ENCODE measurements at places on chromosomes 6 and 20.

DNA sequence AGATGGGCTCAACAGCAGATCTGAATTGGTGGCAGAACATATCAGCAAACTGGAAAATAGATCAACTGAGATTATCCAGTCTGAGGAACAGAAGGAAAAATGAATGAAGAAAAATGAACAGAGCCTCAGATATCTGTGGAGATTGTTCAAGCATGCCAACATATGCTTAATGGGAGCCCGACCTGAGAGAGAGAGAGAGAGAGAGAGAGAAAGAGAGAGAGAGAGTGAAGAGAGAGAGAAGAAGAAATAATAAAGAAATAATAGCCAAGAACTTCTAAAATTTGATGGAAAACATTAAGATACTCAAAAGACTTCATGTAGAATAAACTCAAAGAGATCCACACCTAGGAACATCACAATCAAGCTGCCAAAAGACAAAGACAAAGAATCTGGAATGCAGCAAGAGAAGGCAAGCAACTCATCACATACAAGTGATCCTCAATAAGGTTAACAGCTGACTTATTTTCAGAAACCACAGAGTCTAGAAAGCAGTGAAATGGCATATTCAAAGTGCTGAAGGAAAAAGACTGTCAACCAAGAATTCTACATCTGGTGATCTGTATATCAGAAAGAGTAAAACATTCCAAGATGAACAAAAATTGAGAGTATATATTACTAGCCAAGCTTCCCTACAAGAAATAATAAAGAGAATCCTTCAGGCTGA is 97.2 kb downstream of the MYLK4 start:
- no peak for DNase-seq

GRCh38 chr20:1298888-1299511 is 29.9 kb downstream of the SDCBP2 start:
- DNase-seq, result no peak

GRCh38 chr6:16480763-16481560 is 242.6 kb downstream of the GMPR start:
- DNase-seq, result no peak

DNA sequence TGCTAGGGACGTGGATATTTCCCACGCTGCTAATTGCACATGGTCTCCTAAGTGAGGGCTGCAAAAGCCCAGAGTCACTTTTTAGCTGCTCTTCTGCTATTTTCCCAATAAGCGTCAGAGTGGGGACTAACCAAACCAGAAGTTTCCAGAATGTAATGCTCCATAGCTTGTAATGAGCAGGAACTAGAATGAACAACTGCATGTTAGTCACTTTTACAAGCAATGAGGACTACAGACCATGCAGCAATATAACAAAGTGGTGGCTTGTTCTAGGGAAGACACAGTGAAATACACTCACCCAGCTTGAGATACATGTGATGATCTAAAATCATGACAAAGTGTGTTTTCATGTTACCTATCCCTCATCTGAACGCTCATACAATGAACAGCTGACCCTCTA is 314.1 kb upstream of the SGK1 start:
- no peak for DNase-seq

- no peak for DNase-seq
These were observed 4.6 kb upstream of the LSM14B start for GRCh38 chr20:62117658-62118057.

- DNase-seq, result no peak
These were observed 32.5 kb downstream of the SUN5 start for GRCh38 chr20:32971703-32972161.

- no peak for DNase-seq
These were observed 38.6 kb upstream of the NOL4L start for GRCh38 chr20:32623667-32624157.

DNA sequence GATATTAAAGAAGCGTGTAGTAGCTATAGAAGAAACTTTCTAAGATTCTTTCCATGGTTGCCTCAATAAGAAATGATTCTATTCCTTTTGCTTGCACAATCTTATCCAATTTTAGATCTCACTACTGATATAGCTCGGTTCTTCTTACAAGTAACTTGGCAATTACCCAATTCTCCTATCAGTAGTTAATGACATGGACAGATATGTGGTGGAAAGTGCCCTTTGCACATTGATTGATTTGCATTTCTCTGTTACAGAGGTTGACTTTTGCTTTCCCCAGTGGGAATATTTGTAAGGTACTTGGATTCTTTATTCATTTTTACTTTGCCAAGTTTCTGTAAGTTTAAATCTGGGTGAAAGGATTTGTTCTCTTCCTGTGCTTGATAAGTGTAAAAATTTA is 93.7 kb upstream of the QKI start:
- no peak for DNase-seq

DNA sequence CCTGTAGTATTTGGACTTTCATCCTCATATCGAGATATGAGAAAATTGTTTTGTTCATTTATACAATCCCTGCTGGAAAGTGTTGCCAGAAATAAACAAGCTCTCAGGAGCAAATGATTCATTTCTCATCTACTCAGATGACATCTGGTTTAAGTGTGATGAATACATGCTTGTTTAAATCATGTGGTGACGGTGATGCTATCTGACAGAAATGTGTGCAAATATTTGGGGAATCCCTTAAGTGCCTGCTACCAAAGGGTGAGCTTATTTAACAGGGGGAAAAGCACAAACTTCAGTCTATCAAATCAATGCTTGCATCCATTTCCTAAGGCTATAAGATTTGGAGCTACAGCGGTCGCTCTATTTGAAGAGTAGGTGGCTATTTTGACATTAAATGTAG is 368.3 kb upstream of the SASH1 start:
- no peak for DNase-seq

DNA sequence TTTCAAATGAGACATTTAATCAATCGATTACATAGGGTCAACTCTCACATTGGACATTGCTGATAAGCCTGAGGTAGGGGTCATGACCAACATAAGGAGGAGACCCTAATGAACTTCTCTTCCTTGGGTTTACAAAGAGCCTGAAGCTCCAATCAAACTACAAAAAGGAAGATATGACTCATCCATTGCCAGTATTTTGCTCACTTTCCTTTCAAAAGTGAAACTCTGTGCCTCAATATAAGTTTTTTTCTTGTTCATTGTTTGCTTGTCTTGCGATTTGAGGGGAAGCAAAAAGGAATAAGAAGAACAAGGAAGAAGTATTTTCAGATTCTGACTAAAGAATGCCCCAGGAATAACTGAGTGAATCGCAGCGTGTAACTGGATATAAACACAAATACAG is 38.8 kb upstream of the KHDRBS2 start:
- DNase-seq, result no peak

- DNase-seq, result no peak
These were observed 1.4 kb downstream of the GMPR start for GRCh38 chr6:16239798-16240123.

- DNase-seq, result no peak
These were observed 49.6 kb downstream of the KIZ start for GRCh38 chr20:21175433-21175832.

DNA sequence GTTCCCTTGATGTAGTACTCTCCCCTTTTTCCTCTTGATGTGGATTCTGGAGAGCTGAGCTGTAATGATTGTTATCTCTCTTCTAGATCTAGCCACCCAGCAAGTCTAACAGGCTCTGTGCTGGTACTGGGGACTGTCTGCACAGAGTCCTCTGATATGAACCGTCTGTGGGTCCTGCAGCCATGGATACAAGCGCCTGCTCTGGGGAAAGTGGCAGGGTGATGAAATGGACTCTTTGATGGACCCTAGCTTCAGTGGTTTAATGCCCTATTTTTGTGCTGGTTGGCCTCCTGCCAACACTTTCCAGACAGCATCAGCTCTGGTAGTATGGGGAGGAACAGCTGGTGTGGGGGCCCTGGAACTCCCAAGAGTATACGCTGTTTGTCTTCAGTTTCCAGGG is 216.3 kb downstream of the ADGRG6 start:
- no peak for DNase-seq

DNA sequence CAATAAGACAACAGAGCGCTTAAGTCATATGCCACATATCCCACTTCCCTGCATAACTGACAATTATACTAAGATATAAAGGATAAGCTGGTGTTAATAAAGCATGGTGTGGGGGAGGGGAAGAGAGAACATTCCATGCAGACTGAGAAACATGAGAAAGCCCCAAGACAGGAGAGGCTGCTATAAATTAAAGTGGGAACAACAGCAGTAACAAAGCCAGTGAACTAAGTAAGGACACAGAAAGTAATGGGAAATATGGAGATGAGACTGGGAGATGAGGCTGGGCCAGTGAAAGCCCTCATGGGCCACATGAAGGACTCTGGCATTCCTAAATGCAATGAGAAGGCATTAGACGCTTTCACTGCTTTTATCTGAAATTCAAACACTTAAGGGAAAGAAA is 41.3 kb downstream of the SESN1 start:
- no peak for DNase-seq

DNA sequence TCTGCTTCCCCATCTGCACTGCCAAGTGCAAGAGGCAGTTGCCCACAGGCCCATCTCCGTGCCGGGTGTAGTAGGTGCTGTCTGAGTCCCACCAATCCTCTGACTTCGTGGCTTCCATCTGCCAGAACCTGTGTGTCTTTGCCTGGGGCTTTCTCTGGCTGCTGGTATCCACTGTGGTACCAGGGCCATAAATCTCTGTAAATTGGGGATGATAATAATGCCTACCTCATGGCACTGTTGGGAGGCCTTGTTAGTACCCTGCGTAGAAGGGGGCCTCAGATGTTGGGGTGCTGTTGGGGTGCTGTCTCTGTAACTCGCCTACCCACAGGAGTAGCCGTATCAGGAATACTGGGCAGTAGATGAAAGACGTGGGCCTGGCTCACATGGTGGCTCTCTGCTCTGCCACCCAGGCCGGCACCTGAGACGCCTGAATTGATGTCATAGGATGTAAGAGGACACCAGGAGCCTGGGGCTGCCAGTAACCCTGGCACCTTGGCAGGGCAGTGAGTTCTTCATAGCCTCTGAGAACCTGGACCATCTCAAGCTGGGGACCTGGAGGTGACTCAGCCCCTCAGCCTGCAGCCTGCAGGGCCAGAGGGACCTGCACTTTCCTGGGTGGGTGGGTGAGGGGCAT is 94.1 kb upstream of the RNF24 start:
- no peak for DNase-seq

DNA sequence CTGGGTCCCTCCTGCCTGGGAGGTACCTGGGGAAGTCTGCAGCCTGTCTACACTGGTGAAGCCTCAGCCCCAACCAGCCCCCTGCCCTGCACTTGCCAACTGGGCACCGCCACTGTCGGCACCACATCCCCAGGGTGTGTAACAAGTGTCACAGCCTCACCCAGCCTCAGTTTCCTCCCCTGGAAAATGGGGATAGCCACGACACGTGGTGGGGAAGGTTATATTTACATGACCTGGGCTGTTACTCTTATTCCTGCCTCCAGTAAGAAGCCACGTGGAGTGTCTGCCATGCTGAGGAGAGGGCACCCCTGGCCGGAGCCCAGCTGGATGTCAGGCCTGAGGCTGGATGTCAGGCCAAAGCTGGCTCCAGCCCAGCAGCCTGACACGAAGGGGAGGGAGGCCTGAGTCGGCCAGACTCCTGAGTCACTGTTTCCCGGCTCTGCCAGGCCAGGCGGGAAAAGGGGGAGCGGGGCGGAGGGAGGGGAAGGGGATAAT is 44.9 kb downstream of the SNAI1 start:
- peak; percentile 77 for DNase-seq

GRCh38 chr20:58447511-58448391 is 58.7 kb downstream of the VAPB start:
- DNase-seq, result peak; percentile 20

- no peak for DNase-seq
These were observed 10.0 kb downstream of the SIM1 start for GRCh38 chr6:100454551-100455229.

GRCh38 chr6:166559211-166559610 is 27.3 kb downstream of the RAMACL start:
- no peak for DNase-seq

DNA sequence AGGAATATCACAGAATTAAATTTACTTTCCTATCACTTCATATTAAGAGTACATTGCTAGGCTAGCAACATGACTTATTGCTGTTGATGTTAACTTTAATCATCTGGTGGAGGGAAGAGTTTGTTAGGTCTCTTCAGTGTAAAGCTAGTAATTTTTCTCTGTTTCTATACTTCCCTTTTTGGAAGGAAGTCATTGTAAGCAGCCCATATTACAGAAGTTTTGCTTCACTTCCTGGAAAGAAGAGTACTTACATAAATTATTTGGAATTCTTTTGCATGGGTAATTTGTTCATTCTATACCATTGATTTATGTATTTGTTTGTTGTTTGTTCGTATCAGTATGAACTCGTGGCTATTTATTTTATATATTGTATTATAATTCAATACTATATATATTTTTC is 405.2 kb downstream of the RFPL4B start:
- no peak for DNase-seq

DNA sequence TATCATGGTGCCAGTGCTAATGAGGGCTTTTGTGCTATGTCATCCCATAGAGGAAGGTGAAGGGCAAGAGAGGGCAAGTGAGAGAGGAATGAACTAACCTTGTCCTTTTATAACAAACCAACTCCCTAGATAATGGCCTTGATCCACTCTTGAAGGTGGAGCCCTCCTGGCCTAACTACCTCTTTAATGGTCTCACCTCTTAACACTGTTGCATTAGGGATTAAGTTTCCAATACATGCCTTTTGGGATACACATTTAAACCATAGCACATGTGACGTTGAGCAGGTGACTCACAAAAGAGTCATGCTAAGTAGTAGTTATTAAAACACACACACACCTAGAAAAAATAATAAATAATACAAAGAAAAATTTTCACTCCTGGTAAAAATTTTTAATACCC is 36.9 kb downstream of the CCN2 start:
- no peak for DNase-seq

- peak; percentile 29 for DNase-seq
These were observed 510 bp downstream of the NDRG3 start for GRCh38 chr20:36745234-36745926.

DNA sequence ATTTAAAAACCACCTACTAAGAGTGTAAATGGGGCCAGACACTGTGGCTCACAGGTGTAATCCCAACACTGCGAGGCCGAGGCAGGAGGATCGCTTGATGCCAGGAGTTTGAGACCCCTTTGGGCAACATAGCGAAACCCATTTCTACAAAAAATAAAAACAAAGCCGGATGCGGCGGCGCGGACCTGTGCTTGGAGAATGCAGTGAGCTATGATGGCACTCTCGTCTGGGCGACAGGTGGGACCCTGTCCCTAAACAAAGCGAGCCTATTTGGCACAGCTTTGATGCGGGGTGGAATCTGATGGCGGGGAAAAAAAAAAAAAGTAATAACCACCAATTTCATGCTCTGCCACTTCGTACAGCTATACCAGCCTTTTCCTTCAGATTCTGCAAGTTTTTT is 1.1 kb downstream of the TCP1 start:
- no peak for DNase-seq

- DNase-seq, result peak; percentile 9
These were observed 158.4 kb downstream of the IBTK start for GRCh38 chr6:82088978-82089771.

DNA sequence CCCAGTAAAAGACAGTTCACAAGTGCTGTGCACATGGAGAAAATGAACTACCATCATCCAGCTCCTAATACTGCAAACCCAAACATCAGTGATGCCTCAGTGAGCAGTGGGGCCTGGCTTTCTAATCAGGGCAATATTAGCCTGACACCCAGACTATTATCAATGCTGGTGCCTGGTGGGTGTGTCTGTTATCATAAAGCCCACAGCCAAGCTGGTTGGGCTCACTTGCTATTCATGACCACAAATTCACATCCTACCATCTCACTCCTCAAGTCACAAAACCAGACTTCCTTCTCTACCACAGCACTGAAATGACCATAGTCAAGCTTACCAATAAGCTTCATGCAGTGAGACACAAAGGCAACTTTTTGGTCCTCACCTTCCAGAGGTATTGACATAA is 180.8 kb upstream of the PLN start:
- no peak for DNase-seq

Data from globus pallidus (tissue), 1 donor.